Heart left ventricle (tissue), 16 donors: ENCODE measurements at places on chromosomes 12 and 14. TPM values are rescaled to one million over a fixed set of nuclear protein-coding genes. Genes with fewer than 3 reads are reported as not detected.

ANKS1B gene
- 0.72 TPM for polyA plus RNA-seq

DNA sequence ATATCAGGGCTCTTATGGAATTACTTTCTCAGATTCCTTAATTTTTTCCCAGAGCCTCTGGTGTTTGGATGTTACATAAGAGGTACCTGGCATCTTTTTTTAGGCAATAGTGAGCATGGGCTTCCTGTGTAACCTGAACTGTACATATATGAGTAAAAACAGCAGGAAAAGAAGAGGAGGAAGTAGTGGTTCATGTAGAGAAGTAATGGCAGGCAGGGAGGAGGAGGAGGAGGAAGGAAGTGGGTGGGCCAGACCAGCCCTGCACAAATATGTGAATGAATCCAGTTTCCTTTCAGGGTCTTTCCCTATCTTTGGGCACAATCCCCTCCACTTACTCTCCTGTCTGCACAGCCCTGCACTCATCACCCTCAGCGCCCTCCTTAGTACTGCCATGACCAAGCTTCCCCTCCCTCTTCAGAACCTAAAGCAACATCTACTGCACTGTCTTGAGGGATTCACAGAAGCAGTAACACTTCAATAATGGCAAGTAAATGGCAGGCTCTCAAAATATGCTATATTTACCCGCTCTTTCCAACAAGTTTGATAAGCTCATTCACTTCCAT, 40.9 kb upstream of the GSG1 start:
- no peak for DNase-seq

GRCh38 chr12:132475304-132476037, 14.5 kb upstream of the FBRSL1 start:
- no peak for DNase-seq

GPD1 gene
- 10.0 TPM for polyA plus RNA-seq

DNA sequence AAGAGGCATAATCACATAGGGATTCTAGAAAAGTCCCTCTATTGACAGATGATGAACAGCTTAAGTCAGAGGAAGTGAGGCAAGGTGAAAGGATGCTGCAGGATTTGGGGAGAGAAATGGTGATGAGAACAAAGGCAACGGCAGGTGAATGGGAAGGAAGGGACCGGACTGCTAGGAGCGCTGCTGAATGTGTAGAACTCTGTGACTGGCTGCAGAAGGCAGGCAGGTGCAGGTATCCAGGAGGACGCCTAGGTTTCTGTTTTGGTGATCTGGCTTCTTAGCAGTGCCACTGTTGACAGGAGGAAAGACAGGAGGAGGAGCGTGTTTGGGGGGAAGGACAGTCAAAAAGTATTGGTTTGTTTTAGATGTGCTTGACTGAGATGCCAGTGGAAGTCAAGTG, 58.4 kb upstream of the TTC7B start:
- DNase-seq: no peak

GRCh38 chr14:23660290-23661226, 24.4 kb downstream of the DHRS2 start:
- no peak for DNase-seq

GRCh38 chr12:81530352-81530751, 228.8 kb downstream of the PPFIA2 start:
- no peak for DNase-seq

GRCh38 chr12:43151441-43151981, 400.5 kb downstream of the ADAMTS20 start:
- DNase-seq: no peak

- DNase-seq: no peak
These were observed 31.2 kb upstream of the USP44 start for GRCh38 chr12:95582230-95583058.

- no peak for DNase-seq
These were observed 5.2 kb upstream of the SLC6A13 start for GRCh38 chr12:267581-268482.

C12orf50 gene
- 0.10 TPM for polyA plus RNA-seq

GRCh38 chr12:128059621-128060370, 207.2 kb upstream of the TMEM132C start:
- no peak for DNase-seq

CD163L1 gene
- polyA plus RNA-seq: 0.55 TPM

CCDC197 gene
- 0.23 TPM for polyA plus RNA-seq

CMA1 gene
- not detected for polyA plus RNA-seq

GRCh38 chr12:79322905-79323304, 367.9 kb downstream of the PAWR start:
- DNase-seq: no peak

- no peak for DNase-seq
These were observed 29.1 kb downstream of the PLEKHH1 start for GRCh38 chr14:67562025-67562775.

GNB3 gene
- polyA plus RNA-seq: 1.9 TPM

KRT81 gene
- polyA plus RNA-seq: not detected

DNA sequence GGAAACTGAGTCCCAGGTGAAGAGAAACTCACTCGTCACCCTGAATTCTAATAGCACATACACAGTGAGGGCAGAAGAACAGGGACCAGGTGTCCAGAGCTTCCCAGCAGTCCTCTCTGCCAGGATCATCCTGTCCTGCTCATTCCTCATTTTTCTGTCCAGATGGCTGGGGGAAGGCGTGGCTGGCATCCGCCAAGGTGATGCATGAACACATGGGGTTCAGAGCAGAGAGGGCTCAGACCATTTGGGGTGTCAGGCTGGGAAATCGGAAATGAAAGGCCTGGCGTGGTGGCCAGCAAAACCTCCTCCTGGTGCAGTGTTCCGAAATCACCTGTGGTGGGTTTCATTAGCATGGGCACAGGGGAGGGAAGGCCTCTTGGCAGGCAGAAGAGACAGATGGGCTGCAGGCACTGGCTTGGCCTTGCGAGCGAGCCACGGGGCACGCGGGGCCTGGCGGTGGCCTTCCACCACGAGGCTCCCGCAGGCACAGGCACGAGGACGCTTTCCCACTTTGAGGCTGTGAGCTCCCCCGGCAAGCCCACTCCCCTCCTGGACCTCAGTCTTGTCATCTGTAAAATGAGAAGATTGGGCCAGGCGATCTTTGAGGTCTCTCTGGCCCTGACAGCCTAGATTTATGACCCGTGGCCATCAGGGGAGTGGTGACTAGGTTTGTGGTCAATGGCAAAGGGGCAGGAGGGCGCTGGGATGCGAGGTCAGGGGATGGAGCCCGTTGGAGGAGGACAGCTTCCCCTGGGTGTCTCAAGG, 68.5 kb downstream of the TSPAN9 start:
- peak; percentile 19 for DNase-seq

GRCh38 chr12:64061868-64062375, 160.2 kb downstream of the KICS2 start:
- no peak for DNase-seq

GRCh38 chr14:68340262-68340661, 452.6 kb downstream of the ZFP36L1 start:
- DNase-seq: no peak

GRCh38 chr14:60079723-60080122, 12.0 kb upstream of the PCNX4 start:
- DNase-seq: no peak

DNA sequence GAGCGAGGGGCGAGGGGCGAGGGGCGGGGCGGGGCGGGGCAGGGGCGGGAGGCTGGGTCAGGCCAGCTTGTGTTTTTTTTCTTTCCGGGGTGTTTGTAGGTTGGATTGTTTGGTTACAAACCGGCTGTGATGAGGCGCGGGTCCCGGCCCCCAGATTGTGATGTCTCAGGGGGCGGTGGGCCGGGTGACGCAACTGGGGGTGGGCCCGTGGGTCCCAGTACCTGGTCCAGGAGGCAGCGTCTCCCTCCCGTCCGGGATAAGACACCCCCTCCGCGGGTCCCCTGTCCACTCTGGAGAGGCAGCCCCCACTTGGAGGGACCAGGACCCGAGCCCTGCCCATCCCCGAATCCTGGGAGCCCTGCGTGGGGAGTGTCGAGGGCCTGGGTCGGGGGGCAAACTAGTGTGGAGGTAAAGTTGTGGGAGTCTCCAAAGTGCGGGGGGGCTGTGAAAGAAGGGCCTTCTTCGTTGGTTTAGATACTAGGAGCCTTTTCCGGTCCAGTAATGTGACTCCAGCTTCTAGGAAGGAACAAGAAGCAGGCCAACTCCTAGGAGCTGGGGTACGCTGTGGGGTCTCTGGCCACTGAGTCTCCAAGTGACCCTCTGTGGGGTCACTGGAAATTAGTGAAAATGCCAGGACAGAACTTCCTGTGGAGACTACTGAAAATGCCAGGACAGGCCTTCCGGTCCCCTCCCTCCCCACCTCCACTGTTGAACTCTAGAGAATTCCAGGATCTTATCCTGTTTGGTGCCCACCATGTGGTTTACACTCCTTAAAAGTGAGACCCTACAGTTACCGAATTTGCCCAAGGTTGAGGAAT, 579 bp upstream of the CLMN start:
- no peak for DNase-seq

DNA sequence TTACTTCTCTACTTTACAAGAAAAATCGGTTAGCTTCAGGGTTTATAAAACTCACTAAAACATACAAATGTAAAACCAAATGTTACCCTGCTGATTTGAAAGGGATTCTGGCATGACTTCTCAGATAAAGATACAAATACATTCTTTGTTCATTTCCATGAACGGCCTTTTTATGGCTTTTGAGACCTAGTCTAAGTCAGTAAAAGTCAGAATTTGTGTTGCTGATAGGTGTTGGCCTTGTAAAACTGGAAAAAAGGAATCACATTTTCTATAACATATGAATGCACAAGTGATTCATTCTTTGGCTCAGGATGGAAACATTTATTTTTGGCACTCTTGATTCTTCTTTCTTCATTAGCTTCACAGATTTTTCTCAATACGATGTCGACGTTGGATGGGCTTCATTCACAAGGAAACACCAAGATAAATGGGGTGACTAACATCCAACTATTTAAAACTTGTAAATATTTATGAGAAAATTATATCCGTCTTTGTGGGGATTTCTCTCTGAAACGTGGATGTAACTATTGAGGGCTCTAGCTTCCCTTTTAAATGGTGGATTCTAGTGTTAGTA, 27.0 kb upstream of the CPM start:
- no peak for DNase-seq

DNA sequence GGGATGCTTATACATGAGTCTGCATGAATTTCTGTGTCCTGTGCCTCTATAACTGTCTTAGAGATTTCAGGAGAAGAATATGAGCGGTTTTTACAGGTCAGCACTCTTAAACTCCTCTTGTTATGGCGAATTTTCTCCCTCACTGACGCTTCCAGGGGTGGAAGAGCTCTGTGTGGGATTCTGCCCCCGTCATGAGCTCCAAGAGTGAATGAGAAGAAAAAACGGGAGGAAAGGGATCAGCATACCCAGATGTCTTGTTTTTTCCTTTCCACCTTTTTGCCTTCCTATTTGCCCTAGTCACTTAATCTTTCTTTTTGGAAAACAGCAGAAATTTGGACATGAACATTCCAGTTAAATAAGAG, 651 bp downstream of the PFKM start:
- DNase-seq: no peak

- DNase-seq: no peak
These were observed 125.9 kb downstream of the ALX1 start for GRCh38 chr12:85405781-85406522.

- no peak for DNase-seq
These were observed 68.0 kb upstream of the IFNG-AS1 start for GRCh38 chr12:67921286-67921685.

DNA sequence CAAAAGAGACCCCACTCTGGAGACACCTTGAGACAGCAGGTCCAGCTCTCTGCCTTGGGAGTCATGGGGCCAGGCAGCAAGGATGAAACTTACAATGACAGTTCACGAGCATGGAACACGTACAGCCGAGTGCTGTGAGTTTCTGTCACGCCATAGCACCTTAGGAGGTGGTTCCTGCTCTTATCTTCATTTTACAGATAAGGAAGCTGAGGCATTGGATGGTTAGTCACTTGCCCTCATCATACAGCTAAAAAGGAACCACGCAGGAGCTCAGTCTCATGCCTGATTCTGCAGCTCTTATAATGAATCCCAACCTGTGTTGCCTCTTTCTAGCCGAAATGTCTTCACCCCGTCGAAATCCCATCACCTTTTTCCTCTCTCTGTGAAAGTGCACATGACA, 39.9 kb downstream of the C14orf132 start:
- no peak for DNase-seq

DNA sequence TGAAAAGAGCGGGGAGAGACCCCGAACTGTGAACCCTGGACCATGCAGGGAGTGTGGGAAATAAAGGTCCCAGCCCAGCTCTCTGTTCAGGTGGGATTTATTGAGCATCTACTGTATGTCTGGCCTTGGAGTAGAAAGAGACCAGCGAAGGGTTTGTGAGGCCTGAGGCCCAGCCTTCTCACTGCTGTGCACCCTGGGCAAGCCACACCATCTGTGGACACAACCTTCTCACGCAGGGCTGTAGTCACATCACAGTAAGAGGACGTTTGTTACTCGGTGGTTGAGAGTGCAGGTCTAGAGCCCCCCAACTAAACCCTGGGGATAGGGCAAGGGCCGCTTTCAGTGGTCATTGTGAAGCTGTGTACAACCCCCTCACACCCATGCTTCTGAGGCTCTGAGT, 18.2 kb downstream of the FAM222A start:
- DNase-seq: no peak

DNA sequence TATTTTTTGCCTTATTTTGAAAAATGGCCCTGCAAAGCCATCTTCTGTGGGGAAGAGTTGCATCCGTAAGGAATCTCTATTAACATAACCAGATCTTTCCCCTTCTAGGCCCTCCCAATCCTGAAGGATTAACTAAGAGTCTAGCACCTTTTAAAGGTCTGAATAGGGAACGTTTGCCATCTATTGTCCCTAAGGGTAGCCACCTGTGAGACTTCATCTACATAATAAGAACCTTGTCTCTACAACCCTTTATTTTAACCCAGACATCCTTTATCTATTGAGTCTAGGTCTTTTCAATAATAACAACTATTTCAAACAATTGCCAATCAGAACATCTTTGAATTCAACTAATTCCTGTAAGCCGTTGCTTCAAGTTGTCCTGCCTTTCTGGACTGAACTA, 4.4 kb downstream of the EDDM3B start:
- DNase-seq: no peak

DNA sequence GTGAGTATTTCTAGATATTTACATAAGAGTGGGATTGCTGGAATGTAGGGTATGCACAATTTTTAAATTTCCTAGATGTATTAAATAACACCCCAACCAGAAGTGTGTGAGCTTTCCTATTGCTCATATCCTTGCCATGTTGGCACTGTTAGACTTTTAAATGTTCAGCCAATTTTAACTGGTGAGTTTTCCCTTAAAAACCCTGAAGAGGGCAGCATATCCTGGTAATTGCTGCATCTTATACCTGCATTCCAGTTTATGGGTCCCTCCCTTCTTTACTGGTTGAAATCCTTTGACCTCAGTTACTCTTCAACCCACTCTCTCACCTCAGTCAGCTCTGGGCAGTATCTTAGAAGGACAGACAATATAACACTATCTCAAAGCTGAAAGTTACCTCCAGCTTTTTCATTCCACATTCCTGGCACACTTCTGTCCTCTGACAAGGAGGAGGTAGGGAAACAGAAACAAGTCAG, 270.6 kb downstream of the PAWR start:
- DNase-seq: no peak

- no peak for DNase-seq
These were observed 263.8 kb upstream of the DIO2 start for GRCh38 chr14:80475074-80475473.
